Transverse colon (tissue), 4 donors: ENCODE measurements at places on chromosomes 2 and 18.

GRCh38 chr18:12394428-12394827 is 13.3 kb upstream of the PRELID3A start:
- no peak overlapping the region for H3K4me3 ChIP-seq
- H3K36me3 ChIP-seq = no peaks in the 10 kb centered on the region
- no peaks in the 10 kb centered on the region for H3K4me1 ChIP-seq
- H3K27me3 ChIP-seq = no peaks in the 10 kb centered on the region
- peak; percentile 39 for DNase-seq

- DNase-seq = peak; percentile 86
- H3K27me3 ChIP-seq = no peaks in the 10 kb centered on the region
- H3K4me1 ChIP-seq = peaks cover 15% of the 10 kb centered on the region
These were observed 48.1 kb downstream of the PKDCC start for GRCh38 chr2:42095923-42096408.

DNA sequence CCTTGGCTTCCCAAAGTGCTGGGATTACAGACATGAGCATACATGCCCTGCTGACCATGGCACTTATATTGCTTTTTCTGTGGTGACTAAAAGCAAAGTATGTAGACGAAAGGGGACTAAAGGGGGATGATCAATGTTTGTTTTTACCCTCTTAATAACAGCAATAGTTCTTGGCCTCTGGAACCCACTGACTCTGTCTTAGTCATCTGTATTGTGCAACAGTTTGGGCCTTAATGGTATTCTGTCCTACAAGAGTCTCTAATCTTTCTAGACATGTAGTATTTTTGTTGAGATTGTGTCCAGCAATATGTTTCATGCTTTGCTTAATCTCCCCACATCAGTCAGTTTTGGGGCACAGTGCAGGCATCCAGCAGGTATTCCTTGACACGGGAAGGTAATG is 359.9 kb upstream of the FANCL start:
- no peak overlapping the region for H3K27ac ChIP-seq
- H3K4me3 ChIP-seq = no peak overlapping the region
- H3K4me1 ChIP-seq = no peaks in the 10 kb centered on the region

DNA sequence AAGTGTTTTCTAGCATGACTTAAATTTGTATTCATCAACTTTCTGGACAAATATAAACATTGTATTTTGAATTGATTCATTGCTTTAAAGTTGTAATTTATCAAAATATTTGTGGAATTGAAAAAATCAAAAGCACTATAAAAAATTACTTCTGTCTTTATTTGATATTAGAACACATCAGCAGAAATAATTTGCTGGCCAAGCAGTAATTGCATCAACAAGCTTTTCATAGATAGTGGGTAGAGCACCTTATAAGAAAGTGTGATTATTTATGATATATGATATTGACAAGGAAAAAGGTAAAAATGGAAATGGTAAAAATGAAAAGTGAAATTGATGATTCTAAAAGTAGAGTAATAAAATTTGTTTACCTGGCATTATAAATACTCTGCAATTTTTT is 861.1 kb downstream of the CPS1 start:
- H3K27me3 ChIP-seq = no peaks in the 10 kb centered on the region
- no peak overlapping the region for H3K4me3 ChIP-seq
- no peak for DNase-seq
- H3K4me1 ChIP-seq = no peaks in the 10 kb centered on the region
- H3K36me3 ChIP-seq = no peaks in the 10 kb centered on the region

- H3K36me3 ChIP-seq = no peaks in the 10 kb centered on the region
- H3K4me3 ChIP-seq = no peak overlapping the region
- no peak for DNase-seq
- H3K27ac ChIP-seq = no peak overlapping the region
These were observed 46.7 kb upstream of the BARD1 start for GRCh38 chr2:214856137-214856536.

GRCh38 chr2:127358044-127358443 is 29.7 kb downstream of the MAP3K2 start:
- H3K4me1 ChIP-seq = peaks cover 4% of the 10 kb centered on the region
- H3K27ac ChIP-seq = no peak overlapping the region
- no peak for DNase-seq
- H3K4me3 ChIP-seq = no peak overlapping the region
- no peaks in the 10 kb centered on the region for H3K36me3 ChIP-seq

DNA sequence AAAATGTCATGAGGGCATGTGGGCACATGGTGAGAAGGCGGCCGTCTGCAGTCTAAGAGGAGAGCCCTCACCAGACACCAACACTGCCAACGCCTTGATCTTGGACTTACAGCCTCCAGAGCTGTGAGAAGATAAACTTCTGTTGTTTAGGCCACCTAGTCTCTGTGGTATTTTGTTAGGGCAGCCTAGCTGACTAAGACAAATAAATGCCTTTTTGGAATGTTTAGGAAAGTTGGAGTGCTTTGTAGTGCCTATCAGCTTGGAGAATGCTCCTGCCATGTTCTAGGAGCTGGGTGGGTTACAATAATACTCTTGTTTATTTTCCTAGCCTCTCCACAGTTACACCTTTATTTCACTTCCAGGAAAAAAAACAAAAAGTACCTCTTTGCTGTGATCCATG is 92.0 kb downstream of the SPP2 start:
- no peak overlapping the region for H3K4me3 ChIP-seq
- DNase-seq = no peak
- no peaks in the 10 kb centered on the region for H3K4me1 ChIP-seq
- peaks cover 5% of the 10 kb centered on the region for H3K27me3 ChIP-seq
- no peaks in the 10 kb centered on the region for H3K36me3 ChIP-seq

DNA sequence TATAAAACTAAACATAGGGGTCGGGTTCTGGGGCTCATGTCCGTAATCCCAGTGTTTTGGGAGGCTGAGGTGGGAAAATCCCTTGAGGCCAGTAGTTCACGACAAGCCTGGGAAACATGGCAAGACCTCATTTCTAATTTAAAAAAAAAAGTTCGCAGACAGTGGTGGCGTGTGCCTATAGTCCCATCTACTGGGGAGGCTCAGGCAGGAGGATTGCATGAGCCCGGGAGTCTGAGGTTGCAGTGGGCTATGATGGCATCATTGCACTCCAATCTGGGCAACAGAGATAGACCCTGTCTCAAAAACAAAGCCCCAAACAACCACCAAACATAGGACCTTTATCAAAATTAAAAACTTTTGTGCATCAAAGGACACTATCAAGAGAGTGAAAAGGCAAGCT is 9.8 kb upstream of the HAAO start:
- H3K27me3 ChIP-seq = no peaks in the 10 kb centered on the region
- H3K36me3 ChIP-seq = no peaks in the 10 kb centered on the region
- H3K4me1 ChIP-seq = peaks cover 5% of the 10 kb centered on the region

DNA sequence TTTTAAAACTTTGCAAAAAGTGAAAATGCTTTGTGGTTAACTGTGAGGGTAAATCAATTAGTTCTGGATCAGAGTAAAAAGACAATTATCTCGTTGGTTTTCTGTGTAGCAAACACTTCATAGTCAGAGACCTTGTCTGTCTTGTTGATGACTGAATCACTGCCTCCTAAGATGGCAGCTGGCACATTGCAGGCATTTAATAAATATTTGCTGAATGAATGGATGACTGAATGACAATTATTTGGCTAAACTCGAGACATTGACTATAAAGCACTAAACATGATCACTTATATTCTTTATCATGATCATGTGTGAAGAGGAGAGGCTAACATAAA is 96.2 kb downstream of the MAIP1 start:
- no peaks in the 10 kb centered on the region for H3K27me3 ChIP-seq
- no peak overlapping the region for H3K4me3 ChIP-seq
- DNase-seq = no peak
- no peaks in the 10 kb centered on the region for H3K36me3 ChIP-seq
- H3K4me1 ChIP-seq = no peaks in the 10 kb centered on the region

GRCh38 chr2:42314892-42315468 is 46.0 kb downstream of the COX7A2L start:
- no peaks in the 10 kb centered on the region for H3K4me1 ChIP-seq
- H3K4me3 ChIP-seq = no peak overlapping the region
- H3K27ac ChIP-seq = no peak overlapping the region
- peaks cover 38% of the 10 kb centered on the region for H3K36me3 ChIP-seq
- no peaks in the 10 kb centered on the region for H3K27me3 ChIP-seq

- no peak for DNase-seq
- H3K4me1 ChIP-seq = peaks cover 5% of the 10 kb centered on the region
- no peak overlapping the region for H3K27ac ChIP-seq
- H3K27me3 ChIP-seq = no peaks in the 10 kb centered on the region
- no peaks in the 10 kb centered on the region for H3K36me3 ChIP-seq
- H3K4me3 ChIP-seq = no peak overlapping the region
These were observed 277.5 kb downstream of the AFF3 start for GRCh38 chr2:99864561-99865553.

DNA sequence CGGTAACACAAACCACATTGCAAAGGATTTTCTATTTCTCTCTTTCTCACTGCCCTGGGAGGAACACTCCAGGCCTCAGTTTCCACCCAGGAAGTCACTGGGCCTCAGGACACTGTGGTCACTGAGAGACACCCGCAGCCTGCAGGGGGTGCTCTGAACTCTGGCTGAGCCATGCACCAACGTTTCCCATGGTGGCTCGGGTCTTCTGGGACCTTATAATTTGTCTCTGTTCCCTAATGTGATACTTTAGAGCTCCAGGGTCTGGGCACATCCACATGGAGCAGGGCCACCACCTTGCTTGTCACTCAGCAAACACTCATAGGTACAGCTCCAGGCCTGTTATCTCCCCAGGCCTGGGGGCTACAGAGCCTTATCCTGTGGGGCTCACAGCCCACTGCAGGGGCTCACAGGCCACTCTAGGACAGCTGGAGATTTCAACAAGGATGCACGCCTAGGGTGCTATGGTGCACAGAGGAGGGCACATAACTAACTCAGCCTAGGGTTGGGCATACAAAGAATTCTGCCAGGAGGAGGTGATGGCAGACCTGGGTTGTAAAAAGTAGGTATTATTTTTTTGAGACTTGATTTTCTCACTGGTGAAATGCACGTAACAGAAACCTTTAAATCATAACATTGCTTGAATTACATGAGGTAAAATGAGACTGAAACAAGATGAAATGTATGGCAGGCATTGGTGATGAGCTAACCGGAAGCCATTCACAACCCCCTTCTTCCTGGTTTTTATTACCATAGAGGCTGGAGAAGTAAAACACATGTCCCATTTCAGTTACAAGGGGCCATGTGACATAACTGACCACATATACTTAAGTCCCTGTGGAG is 3.0 kb upstream of the HS1BP3 start:
- no peaks in the 10 kb centered on the region for H3K27me3 ChIP-seq
- DNase-seq = no peak
- H3K4me3 ChIP-seq = no peak overlapping the region
- peaks cover 16% of the 10 kb centered on the region for H3K4me1 ChIP-seq
- H3K27ac ChIP-seq = no peak overlapping the region

- H3K4me1 ChIP-seq = peaks cover 4% of the 10 kb centered on the region
- H3K36me3 ChIP-seq = no peaks in the 10 kb centered on the region
- no peak overlapping the region for H3K27ac ChIP-seq
- H3K27me3 ChIP-seq = no peaks in the 10 kb centered on the region
These were observed 39.0 kb downstream of the OXER1 start for GRCh38 chr2:42724886-42725285.

DNA sequence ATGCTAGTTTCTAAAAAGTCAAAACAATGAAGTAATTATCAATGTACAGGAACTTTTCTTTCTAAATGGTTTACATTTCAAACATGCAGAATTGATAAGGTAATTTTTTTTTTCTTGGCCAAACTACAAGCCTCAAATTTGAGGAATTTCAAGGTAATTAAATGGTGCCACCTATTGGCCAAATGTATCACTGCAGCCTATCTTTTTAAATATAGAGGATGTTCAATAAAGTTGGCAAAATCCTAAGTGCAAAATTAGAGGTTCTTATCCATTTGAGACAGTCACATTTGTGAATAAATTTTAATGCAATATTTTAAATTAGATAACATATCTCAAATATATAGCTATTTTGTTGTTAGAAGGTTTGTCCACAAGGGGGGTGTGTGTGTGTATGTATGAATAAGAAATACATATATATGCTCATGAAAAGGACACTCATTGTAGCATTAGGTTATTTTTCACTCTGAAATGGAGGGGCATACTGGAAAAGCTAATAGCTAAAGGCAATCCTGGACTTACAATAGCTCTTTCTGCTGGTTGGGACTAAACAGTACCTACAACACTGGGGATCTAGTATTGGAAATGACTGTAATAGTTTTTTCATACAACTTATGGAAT is 26.2 kb downstream of the MMADHC start:
- H3K27me3 ChIP-seq = no peaks in the 10 kb centered on the region
- no peaks in the 10 kb centered on the region for H3K36me3 ChIP-seq
- H3K4me1 ChIP-seq = peaks cover 8% of the 10 kb centered on the region

GRCh38 chr2:177547122-177547521 is 154.5 kb downstream of the AGPS start:
- peaks cover 2% of the 10 kb centered on the region for H3K4me1 ChIP-seq
- no peaks in the 10 kb centered on the region for H3K36me3 ChIP-seq
- H3K27ac ChIP-seq = no peak overlapping the region
- no peak overlapping the region for H3K4me3 ChIP-seq
- H3K27me3 ChIP-seq = no peaks in the 10 kb centered on the region
- DNase-seq = no peak

DNA sequence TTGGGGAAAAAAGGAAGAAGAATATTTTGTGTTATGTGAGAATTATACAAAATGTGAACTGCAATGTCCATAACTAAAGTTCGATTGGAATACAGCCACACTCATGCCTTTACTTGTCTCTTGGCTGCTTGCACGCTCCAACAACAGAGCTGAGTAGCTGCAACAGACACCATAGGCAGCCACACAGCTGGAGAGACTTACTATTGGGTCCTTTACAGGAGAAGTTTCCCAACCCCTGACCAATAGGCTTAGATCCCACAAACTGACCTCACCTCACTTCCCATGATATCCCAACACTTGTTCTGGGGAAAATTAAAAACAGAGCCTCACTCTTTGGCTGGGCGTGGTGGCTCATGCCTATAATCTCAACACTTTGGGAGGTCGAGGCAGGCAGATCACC is 213.8 kb downstream of the SH3BP4 start:
- H3K4me1 ChIP-seq = no peaks in the 10 kb centered on the region
- DNase-seq = no peak
- H3K4me3 ChIP-seq = no peak overlapping the region
- H3K36me3 ChIP-seq = no peaks in the 10 kb centered on the region
- no peak overlapping the region for H3K27ac ChIP-seq

DNA sequence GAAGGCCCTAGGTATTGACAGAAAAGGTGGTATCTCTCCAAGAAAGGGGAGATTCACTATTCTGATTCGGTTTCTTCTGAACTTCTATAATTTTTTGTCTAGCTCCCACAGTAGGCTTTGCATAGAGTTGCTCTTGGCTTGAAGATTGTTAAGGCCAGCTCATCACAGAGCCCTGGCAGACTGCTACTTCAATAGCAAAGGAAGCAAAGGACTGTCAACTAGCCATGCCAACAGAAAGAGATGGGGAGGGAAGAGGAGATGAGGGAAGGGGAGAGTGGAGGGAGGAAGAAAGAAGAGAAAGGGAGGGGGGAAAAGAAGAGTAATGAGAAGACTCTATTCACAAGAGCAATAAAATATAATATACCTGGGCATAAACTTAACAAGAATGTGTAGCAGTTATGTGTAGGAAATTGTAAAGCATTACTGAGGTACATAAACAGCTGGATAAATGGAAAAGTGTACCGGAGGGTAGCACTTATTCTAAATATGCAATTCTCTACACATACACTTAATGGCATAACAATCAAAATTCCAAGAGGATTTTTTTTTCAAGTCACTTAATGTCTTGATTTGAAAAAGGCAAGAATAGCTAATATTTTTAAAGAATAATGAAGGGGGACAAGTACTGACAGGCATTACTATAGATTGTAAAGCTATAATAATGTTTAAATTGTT is 102.5 kb downstream of the LOXHD1 start:
- H3K27ac ChIP-seq = no peak overlapping the region
- no peak overlapping the region for H3K4me3 ChIP-seq
- no peak for DNase-seq
- H3K4me1 ChIP-seq = no peaks in the 10 kb centered on the region
